Uterus (tissue), 4 donors: ENCODE measurements at places on chromosomes 11 and 22. TPM values are rescaled to one million over a fixed set of nuclear protein-coding genes. Genes with fewer than 3 reads are reported as not detected.

The GLB1L3 gene
- total RNA-seq = 1.4 TPM

The NEFH gene
- 1.9 TPM for total RNA-seq

The SLC22A6 gene
- not detected for total RNA-seq

The NDUFS3 gene
- total RNA-seq = 59.2 TPM

The CRYBB1 gene
- 0.55 TPM for total RNA-seq

The CHEK1 gene
- 1.6 TPM for total RNA-seq

The HTR3B gene
- not detected for total RNA-seq

The C11orf91 gene
- not detected for total RNA-seq

The EMSY gene
- 43.4 TPM for total RNA-seq

The OR8U1 gene
- not detected for total RNA-seq

The NPAS4 gene
- 12.6 TPM for total RNA-seq

The BRSK2 gene
- not detected for total RNA-seq

The IL18 gene
- 5.9 TPM for total RNA-seq

The CBLIF gene
- not detected for total RNA-seq

GRCh38 chr11:17286332-17286731 lies 9.8 kb downstream of the NUCB2 start:
- DNase-seq = no peak

DNA sequence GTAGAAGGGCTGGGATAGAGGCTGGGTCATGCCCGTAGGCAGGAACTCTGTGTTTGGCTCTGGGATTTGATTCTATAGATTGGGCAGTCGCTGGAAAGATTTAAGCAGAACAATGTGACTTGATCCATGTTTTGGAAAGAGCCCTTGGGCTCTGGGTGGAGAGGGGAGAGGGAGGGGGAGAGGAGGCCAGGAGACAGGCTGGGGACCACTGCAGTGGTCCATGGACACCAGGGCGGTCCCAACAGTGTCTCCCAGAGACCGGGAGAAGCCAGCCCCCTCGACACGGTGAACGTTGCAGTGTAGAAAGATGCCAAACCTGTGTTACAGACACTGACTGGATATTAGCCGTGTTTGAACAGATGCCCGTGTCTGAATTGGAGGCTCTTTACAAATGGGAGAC lies 19.5 kb downstream of the PVALB start:
- DNase-seq = no peak

- DNase-seq = peak; percentile 57
Observed at GRCh38 chr22:37661160-37661924, 2.8 kb downstream of the PDXP start.

DNA sequence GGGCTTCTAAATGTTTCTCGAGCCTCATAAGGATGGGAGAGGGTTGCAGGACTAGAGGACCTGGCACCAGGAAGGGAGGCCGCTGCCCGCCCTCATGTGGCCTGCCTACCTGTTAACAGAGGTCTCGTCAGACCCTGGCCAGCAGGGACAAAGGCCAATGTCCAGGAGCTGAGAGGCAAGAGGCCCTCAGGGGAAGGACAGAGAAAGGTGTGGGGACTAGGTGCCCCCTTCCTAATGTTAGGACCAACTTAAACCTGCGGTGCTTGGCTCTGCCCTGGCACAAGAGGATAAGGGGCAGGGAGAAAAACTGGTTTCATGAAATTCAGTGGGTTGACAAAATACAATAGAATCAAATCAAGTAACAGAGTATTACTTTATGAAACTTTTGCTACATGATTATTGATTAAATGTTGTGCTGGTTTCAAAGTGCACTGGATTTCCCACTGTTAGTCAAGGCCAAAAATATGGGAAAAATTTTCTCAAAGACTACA lies 20.0 kb upstream of the SYT12 start:
- DNase-seq = no peak

GRCh38 chr11:64458997-64459396 lies 100.0 kb downstream of the RPS6KA4 start:
- no peak for DNase-seq

DNA sequence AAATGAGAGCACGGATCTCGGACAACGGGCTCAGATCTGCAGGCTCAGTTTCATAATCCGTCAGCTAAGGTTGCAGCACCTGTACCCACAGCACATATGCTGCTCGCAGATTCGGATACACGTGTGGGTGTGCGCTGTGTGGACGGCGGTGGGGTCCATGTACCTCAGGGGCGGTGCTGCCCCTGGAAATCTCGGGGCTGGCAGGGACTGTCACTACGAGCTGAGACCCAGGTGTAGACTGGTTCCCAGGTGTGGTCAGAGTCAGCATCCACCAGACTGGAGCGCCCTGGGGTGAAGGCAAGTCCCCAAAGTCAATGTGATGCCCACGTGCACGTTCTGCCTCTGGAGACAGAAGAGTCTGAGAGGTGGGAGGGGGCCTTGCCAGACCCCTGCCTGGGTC lies 989.3 kb downstream of the BRD1 start:
- DNase-seq = no peak

DNA sequence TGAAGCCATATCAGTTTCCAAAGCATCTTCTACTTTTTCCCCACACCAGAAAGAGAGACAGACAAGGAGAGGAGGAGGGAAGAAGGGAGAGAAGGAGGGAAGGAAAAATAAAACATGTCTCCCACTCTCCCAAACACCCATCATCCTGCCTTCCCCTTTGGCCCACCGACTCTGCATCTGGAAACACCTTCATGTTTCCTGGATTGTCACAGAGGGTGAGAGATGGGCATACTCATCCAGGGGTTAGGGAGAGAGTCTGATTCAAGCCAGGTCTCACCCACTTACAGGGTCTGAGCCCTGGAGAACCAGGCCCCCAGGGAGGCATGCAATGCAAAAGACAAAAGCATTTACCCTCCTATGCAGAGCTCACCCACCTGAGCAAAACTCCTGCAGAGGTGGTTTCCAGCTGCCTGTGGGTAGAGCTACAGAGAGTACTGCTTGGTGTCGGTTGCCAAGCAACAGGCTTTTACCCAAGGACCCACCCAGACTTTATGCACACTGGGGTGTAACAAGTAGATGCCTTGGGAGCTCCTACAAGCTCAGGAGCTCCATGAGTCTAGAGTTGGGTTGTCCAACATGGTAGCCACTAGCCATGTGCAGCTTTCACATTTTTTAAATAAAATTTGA lies 33.4 kb downstream of the MN1 start:
- no peak for DNase-seq

DNA sequence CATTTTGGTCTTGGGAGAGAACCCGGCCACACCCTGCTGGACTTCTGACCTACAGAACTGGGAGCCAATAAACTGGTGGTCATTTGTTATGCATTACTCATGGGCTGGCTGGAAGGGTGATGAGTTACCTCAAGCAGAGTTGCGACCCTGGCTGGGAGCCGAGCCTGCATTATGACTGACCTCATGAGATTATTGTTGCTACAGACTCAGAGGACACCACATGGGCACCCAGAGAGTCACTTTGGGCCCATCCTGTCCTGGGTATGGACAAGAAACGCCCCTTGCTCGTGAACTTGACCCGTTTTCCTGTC lies 531.7 kb downstream of the TBC1D22A start:
- DNase-seq = peak; percentile 2

DNA sequence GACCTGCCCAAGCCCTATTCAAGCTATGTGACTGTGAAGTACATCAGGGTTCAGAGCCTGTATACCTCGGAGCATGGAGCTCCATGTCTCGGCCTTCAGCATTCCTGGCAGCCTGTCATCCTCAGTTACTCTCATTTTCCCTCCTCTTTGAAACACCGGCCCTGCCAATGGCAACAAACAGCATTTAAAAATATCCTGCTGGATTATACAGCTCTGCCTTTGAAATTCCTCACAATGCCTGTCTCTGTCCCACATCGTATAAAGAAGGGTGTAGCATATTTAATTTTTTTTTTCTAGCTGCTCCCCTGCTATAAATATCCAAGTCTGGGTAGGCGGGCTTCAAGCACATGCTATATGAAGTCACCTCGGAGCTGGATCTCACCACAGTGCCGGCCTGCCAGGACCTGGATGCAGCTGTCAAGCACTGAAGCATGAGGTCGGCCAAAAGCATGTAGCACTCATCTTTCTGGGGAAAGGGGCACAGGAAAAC lies 11.8 kb downstream of the ABTB2 start:
- DNase-seq = peak; percentile 47

DNA sequence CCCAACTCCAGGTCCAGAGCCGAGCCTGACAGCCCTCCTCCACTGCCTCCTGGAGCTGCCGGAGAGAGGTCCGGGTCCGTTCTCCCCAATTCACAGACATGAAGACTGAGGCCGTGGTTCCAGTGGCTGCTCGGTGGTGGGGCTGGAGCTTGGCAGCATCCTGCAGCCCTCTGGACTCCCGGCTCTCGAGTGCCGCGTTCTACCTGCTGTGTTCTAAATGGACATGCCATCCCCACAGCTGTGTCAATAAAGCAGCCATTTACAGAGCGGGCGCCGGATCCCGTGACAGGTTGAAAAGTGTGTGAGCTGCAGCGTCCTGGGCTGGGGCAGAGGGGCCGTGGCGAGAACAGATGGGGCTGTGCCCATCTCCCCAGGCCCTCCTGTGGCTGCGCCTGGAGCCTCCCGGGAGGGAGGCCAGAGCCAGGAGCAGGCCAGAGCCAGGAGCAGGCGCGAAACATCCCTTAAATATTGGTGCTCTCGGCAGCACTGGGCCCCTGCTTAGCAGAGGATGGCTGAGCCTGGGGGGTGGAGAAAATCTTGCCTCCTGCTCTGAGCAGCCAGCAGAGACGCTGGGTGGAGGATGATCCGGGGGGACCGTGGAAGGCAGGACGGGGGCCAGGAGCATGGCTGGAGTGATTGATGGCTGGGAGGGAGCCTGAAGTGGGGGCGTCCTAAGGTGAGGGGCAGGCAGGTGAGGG lies 46.2 kb downstream of the FLRT1 start:
- DNase-seq = no peak

DNA sequence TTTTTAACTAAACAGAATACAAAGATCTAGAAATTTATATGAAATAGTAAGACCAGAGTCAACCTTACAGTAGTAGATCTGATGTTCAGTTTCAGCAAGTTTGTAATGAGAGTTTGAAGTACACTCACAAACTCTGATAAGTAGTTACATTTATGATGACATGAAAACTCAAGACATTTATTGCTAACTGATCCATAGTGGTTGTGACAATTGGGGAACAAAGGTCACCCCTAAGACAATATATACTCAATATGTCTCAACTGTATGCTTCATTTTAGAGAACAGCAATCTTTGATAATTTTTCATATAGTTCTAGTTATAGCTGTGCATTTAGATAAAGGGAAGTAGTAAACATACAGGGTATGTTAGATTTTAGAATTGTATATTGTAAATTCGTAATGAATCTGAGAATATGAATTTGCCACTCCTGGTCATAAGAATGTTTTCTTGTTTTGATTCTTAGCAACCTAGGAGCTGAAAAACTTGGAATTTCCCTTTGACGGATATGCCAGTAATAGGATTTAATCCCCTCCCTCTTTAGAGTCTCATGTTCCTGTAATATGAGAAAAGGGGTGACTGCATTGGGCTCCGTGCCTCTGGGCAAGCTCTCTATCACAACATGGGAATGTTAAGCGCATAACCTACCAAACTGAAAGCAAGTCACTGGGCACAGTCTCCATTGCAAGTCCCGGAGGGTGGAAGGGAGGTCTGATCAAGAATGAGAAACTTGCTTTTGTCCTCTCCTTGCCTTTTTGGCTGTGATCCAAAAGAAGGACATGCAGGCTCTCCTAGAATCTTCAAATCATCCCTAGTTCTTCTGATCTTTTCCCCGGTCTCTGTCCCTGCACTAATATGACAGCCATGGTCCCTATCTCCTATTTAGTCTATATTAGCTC lies 11.4 kb downstream of the OR10D3 start:
- DNase-seq = no peak
